Airway epithelial cell (primary cell): ENCODE measurements at places on chromosomes 12 and 14. TPM values are rescaled to one million over a fixed set of nuclear protein-coding genes. Genes with fewer than 3 reads are reported as not detected.

The PWP1 gene
- 61.9 and 131 TPM in 2 replicates for total RNA-seq

The VRTN gene
- total RNA-seq: not detected in 2 replicates

The HNF1A gene
- not detected in 2 replicates for total RNA-seq

The PRICKLE1 gene
- 2.0 and 3.4 TPM in 2 replicates for total RNA-seq

The LRFN5 gene
- total RNA-seq: under 0.01 and 0.14 TPM in 2 replicates

The RDH16 gene
- total RNA-seq: 0.28 and 0.49 TPM in 2 replicates

The PTPN21 gene
- total RNA-seq: 3.9 and 4.9 TPM in 2 replicates

The ATP2A2 gene
- total RNA-seq: 200 and 258 TPM in 2 replicates

The KERA gene
- not detected in 2 replicates for total RNA-seq

The KRT72 gene
- not detected in 2 replicates for total RNA-seq

The LRRC43 gene
- not detected in 2 replicates for total RNA-seq

The LBHD2 gene
- total RNA-seq: not detected in 2 replicates

The PLCZ1 gene
- total RNA-seq: not detected in 2 replicates

The DDN gene
- total RNA-seq: 0.28 and 0.78 TPM in 2 replicates

The RERGL gene
- total RNA-seq: not detected in 2 replicates

The MUCL1 gene
- total RNA-seq: 4.7 TPM in 1 of 2 replicates, not detected in the other

The HVCN1 gene
- total RNA-seq: 0.78 and 1.3 TPM in 2 replicates

The TEDC1 gene
- total RNA-seq: 25.2 and 37.2 TPM in 2 replicates

The MAPK1IP1L gene
- total RNA-seq: 76.0 and 115 TPM in 2 replicates

The SALL2 gene
- 2.6 and 4.2 TPM in 2 replicates for total RNA-seq

The AKAP3 gene
- 0.07 TPM in 1 of 2 replicates, not detected in the other for total RNA-seq

The CD9 gene
- total RNA-seq: 636 and 643 TPM in 2 replicates

The IAPP gene
- total RNA-seq: not detected in 2 replicates

The CD4 gene
- 0.21 and 0.23 TPM in 2 replicates for total RNA-seq

The TOMM20L gene
- total RNA-seq: not detected in 2 replicates

The KCNK13 gene
- total RNA-seq: not detected in 2 replicates

The PMEL gene
- total RNA-seq: 1.9 and 2.6 TPM in 2 replicates

The GDF3 gene
- not detected in 2 replicates for total RNA-seq

The B4GALNT3 gene
- 10.3 and 11.6 TPM in 2 replicates for total RNA-seq

The CEBPE gene
- total RNA-seq: not detected in 2 replicates

The P2RX7 gene
- 0.05 and 0.56 TPM in 2 replicates for total RNA-seq

The PLD4 gene
- not detected in 2 replicates for total RNA-seq

The OR6C2 gene
- not detected in 2 replicates for total RNA-seq

The PYGL gene
- 115 and 149 TPM in 2 replicates for total RNA-seq

The CLEC6A gene
- not detected in 2 replicates for total RNA-seq

The MFAP5 gene
- 13.8 and 15.3 TPM in 2 replicates for total RNA-seq

The NRXN3 gene
- 0.63 and 0.98 TPM in 2 replicates for total RNA-seq

The EXOC3L4 gene
- total RNA-seq: not detected in 2 replicates

The SLC15A4 gene
- total RNA-seq: 24.8 and 42.8 TPM in 2 replicates

The COQ5 gene
- total RNA-seq: 22.2 and 27.7 TPM in 2 replicates

The AMIGO2 gene
- 64.0 and 71.7 TPM in 2 replicates for total RNA-seq
